ENCODE measurements at places on chromosomes 7 and 10. TPM values are rescaled to one million over a fixed set of nuclear protein-coding genes. Genes with fewer than 3 reads are reported as not detected.

DNA sequence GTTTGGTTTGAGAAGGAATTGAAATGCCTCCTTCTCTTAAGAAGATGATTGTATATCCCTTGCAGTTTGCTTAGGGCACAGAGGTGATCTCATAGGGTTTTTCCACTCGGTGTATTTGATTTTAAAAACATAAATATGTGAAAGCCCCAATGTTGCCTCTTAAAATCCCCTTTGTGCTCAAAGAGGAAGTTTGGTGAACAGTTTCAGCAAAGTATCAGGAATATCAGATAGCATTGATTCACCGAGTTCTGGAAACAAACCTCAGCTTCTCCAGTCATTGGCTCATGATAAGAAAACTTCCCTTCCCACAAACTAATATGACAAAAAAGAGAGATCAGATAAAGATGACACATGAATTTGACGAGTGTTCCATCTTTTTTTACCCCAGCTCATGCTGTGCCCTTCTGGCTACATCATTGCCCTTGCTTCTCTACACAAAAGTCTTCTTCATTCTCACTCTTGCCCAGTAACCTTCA lies 20.1 kb upstream of the SMNDC1 start:
- no peak for DNase-seq

DNA sequence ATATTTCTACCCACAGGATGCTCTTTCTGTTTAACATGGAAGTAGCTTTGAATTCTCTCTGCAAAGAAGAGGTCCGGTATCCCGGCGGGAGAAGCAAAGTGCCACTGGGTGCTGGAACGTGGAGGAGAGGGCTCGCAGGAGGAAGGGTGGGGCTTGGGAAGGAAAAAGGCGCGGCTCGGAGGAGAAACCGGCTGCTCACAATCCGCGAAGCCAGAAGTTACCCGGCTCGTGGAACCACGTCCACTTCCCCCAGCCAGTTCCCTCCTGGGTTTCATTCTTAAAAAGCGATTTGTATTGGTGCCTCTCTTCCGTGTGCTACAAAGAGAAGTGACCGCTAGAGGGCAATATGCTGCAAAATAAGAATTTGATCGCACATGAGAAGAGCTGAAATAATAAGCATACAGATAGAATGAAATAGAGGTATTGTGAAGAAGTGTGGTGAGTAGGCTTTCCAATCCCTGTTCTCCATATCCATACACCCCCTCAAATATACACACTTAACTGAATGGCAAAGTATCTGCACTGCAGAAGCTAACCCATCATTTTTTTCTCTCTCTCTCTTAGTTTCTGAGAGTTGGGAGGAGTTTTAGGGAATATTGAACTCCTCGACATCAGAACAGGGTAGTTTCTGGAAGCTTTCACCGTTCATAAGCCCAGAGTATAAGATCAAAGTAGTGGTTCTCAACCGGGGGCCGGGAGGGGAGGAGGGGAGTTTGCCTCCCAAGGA lies 31.1 kb downstream of the TRIL start:
- peak; percentile 87 for DNase-seq

DNA sequence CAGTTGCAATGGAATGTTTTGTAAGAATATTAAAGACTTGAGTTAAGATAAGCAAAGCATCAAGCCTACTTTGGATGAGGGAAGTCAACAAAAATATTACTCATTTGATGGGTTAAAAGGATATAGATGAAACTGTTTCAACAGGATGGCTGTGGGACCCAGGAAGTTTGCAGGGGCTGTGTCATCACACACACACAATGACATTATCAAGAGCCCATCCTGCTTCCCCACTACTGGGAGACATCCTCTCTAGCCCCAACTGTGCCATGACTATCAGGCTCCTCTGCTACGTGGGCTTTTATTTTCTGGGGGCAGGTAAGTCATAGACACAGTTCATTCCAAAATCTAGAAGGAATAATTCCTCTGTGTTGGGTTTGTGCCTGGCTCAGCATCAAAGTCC lies 78.8 kb upstream of the PRSS1 start:
- DNase-seq = no peak

- DNase-seq = no peak
Observed at GRCh38 chr10:102261196-102261595, 15.9 kb downstream of the GBF1 start.

GRCh38 chr10:107553470-107553869 lies 389.0 kb upstream of the SORCS1 start:
- no peak for DNase-seq

GRCh38 chr10:1365540-1366321 lies 309.5 kb downstream of the WDR37 start:
- peak; percentile 5 for DNase-seq

IFIT2 gene
- total RNA-seq = 2.6 TPM

DNA sequence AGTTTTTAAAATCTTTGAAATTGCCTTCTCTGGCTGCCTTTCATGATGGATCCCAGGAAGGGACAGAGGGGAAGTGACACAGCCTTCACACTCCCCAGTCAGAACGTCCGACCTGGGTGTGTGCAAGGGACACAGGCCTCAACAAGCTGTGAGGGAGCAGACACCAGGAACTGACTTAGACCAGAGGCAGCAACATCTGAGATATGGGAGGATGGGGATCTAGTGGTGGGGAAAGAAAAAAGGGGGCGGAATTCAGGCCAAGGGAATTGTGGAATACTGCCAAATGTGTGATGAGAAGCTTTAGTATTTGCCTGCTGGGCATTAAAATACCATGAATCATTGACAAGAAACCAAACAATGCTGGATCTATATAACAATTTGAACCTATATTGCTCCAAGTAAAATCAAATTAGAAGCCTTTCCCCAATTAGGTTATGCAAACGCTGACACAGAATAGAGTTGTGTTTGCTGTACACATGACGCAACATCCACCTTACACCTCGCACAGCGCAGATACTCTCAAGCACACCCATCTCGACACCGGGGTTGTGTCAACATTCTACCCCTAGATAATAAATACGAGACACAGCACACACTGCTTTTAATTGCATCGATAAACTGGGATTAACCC lies 17.2 kb upstream of the MNX1 start:
- no peak for DNase-seq

TFPI2 gene
- total RNA-seq = 5.9 TPM

DNA sequence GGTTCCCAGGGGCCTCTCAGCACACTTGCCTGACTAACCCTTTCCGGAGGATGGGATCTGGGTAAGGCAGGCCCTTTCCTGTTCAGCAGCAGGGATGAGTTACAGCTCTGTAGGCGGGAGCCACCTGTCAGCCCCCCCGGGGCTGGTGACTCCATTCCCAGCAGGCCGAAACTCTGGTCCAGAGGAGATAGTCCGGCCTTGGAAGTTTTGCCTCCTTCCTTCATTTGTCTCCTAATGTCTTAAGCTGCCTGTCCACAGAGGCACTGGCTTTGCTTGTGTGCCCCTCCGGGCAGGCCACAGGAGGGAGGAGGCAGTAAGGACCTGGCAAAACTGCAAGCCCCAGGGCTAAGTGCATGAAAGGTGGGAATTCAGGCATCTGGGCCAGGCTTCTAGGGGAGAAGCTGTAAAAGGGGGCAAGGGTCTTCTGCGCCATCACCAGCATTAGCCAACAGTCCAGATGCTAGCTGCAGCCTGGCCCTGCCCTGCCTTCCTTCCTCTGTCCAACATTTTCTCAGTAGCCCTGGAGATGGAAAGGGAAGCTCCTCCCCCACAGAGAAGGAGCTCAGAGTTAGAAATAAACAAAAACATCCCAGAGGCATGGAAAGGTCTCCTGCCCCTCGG lies 1.2 kb downstream of the ADIRF start:
- DNase-seq = no peak
